Placental epithelial cell (primary cell): ENCODE measurements at places on chromosomes 2 and 18. TPM values are rescaled to one million over a fixed set of nuclear protein-coding genes. Genes with fewer than 3 reads are reported as not detected.

Gene NAT8
- not detected in 2 replicates for total RNA-seq

Gene INPP5D
- total RNA-seq = 10.2 and 25.6 TPM in 2 replicates

Gene ZNF532
- 62.0 and 85.8 TPM in 2 replicates for total RNA-seq

Gene EDAR
- total RNA-seq = not detected in 2 replicates

Gene FECH
- total RNA-seq = 17.7 and 27.9 TPM in 2 replicates

Gene XRCC5
- total RNA-seq = 154 and 220 TPM in 2 replicates

Gene OXER1
- total RNA-seq = 1.1 and 2.0 TPM in 2 replicates

Gene MYOM1
- total RNA-seq = 0.98 and 1.6 TPM in 2 replicates

Gene RIT2
- not detected in 2 replicates for total RNA-seq

Gene TACR1
- not detected in 2 replicates for total RNA-seq

Gene ABCB6
- 16.1 and 38.0 TPM in 2 replicates for total RNA-seq

Gene RNF144A
- 6.4 and 13.0 TPM in 2 replicates for total RNA-seq

Gene GLI2
- 0.39 and 1.1 TPM in 2 replicates for total RNA-seq

Gene PROM2
- 101 and 124 TPM in 2 replicates for total RNA-seq

Gene CIB4
- not detected in 2 replicates for total RNA-seq

Gene MRPS9
- 17.3 and 20.1 TPM in 2 replicates for total RNA-seq

Gene CGREF1
- under 0.01 and 0.33 TPM in 2 replicates for total RNA-seq

Gene SERPINB7
- 0.79 and 15.1 TPM in 2 replicates for total RNA-seq

Gene PTPRN
- total RNA-seq = under 0.01 and 0.11 TPM in 2 replicates

Gene HJURP
- 7.1 and 7.9 TPM in 2 replicates for total RNA-seq

Gene NBAS
- 88.7 and 89.7 TPM in 2 replicates for total RNA-seq

Gene FZD7
- 44.0 and 60.9 TPM in 2 replicates for total RNA-seq
